Neuronal stem cell (in vitro differentiated cells): ENCODE measurements at places on chromosomes 1 and 21.

GRCh38 chr1:23825076-23825761, at the start of gene HMGCL:
TSS of gene HMGCL (minus strand) at chr1:23825429. CDS start at chr1:23825415, 14 bp downstream.
- peak; percentile 83 for DNase-seq

GRCh38 chr1:85333186-85333585, 56.8 kb upstream of the BCL10 start:
- DNase-seq: no peak

GRCh38 chr1:193552274-193552673, 365.9 kb upstream of the B3GALT2 start:
- DNase-seq: no peak

GRCh38 chr1:58392083-58392482, 154.4 kb downstream of the OMA1 start:
- DNase-seq: no peak

- DNase-seq: no peak
Observed at GRCh38 chr1:21673277-21673780, 4.2 kb upstream of the RAP1GAP start.

GRCh38 chr1:1354271-1355247, 3.8 kb downstream of the MXRA8 start:
- no peak for DNase-seq

GRCh38 chr1:84259989-84260388, 41.5 kb upstream of the SAMD13 start:
- DNase-seq: no peak

GRCh38 chr1:94883691-94884090, 43.2 kb downstream of the CNN3 start:
- no peak for DNase-seq

- DNase-seq: no peak
Observed at GRCh38 chr1:182181167-182181572, 119.7 kb upstream of the ZNF648 start.

DNA sequence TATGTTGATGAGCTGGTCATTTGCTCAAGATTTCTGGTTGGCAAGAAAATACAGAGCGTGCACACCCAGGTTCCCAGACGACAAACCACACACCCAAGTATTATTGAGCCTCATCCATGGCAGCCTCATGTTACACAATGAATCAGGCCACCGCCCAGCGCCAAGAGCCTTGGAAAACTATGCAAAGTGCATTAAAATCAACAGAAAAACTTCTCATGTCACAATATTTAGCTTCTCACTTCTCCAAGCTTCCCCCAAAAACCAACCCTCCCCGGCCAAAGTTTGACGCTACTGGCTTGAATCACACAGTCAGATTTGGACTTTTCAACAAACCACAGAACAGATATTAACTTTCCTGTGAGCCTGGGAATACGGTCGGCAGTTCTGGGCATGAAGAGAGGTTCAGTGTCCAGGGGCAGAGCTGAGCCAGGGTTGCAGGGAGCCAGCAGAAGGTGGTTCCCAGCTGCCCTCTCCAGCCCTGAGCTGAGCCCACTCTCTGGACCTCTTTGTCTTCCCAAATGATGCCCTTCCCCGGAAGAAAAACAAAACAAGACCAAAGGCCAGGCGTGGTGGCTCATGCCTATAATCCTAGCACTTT, 71.1 kb downstream of the SETD4 start:
- no peak for DNase-seq

- no peak for DNase-seq
Observed at GRCh38 chr1:109241344-109241743, 8.0 kb upstream of the CELSR2 start.

DNA sequence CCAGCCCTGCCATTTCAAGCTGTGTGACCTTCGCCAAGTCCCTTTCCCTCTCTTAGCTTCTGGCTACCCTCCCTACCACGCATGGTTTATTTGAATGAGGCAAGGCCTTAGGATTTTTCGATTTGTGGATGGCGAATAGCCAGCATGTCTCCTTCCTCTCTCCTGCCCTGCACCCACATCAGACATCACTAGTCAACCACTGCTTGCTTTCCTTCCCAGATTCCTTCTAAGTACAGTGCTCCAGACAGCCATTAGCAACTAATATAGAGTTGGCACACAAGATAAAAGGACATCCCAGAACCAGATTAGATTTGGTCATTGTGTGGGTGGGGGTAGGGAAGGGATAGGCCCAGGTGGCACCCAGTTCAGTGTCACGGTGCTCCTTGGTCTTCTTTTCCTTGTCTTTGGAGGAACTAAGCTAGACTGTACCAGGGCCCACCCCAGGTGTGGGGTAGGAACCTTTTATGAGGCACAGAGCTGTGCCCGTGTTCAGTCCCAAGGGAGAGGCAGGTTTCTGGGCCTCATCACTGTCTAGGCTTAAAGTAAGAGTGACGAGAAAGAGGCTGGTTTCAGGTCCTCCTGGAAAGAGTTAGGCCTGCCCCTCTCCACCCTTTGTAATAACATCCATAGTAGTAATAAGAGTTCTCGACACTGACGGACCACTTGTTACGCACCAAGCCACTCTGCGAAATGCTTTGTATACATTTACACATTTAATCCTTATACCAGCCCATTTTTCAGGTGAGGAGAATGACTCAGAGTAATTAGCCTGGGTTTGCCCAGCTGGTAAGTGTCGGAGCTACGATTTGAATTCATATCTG, 8.6 kb downstream of the ALPL start:
- no peak for DNase-seq

GRCh38 chr1:46223472-46223943, 20.4 kb downstream of the LURAP1 start:
- peak; percentile 71 for DNase-seq

DNA sequence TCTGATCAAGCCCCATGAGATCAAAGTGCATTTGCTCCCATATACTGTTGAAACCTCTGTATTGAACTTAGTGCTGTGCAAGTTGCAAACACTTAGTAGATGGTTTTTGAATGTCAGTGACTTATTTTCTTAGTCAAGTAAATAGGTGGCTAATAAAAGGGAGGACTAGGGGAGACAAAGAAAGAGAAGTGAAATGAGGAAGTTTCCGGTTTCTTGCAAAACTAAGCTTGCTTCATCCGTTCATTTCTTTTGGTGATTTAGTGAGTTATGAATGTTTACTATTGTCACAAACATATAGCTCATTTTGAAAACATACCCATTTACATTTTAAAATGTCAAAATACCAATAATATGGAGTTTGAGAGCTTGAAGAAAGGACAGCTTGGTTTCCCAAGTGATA, 23.0 kb downstream of the ADAMTS5 start:
- DNase-seq: no peak

GRCh38 chr21:38721958-38722357, 83.8 kb upstream of the ETS2 start:
- DNase-seq: no peak

- DNase-seq: no peak
Observed at GRCh38 chr1:169548282-169548681, 38.0 kb downstream of the F5 start.

DNA sequence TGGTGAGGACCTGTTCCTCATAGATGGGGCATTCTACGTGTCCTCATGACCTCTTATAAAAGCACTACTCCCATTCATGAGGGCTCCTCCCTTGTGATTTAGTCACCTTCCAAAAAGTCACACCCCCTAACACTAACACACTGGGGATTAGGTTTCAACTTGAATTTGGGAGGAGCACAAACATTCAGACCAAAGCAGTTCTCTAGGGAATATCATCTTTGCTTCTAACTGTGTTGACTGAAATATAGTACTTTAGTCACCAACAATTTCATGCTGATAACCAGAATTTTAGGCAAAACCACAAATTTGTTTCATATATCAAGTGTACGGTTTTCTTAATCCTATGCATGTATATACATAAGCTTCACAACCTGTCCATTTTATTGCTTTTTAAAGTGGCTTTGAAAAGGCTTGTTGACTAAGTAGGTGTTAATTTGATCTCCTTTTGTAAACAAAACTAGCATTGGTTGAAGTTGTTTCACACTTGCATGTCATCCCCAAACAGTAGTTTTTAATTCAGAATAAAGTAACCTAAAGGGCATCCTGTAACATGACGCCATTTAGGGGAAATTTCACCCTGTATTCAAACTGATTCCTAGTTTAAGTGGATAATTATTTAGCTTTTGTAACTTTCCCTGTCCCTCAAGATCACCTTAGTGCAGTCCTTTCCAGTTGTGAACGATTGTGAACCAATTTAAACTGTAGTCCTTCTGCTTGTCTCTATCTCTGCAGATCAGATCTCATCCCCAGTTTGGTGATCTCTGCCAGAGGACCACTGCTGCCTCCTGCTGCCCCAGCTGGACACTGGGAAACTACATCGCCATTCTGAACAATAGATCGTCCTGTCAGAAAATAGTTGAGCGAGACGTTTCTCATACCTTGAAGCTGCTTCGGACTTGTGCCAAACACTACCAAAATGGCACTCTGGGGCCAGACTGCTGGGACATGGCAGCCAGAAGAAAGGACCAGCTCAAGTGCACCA, 141.1 kb downstream of the TLR5 start:
- no peak for DNase-seq

DNA sequence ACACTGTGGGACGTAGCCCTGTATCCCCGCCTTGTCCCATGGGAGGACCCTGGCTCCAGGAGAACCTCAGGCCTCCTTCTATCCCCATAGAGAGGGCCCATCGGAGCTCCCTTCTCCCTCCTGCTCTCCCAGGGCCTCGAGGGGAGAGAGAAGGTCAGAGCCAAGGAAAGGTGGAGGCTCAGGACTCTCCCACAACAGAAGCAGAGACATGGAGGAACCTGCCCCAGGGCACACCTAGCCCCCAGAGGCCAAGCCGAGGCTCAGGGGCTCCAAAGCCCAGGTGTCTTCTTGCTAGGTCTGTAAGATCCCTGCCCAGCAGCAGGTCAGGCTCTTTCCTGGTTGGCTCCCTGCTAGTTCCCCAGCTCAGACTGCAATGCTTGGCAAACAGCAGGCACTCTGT, 34.4 kb upstream of the ARF1 start:
- no peak for DNase-seq

- no peak for DNase-seq
Observed at GRCh38 chr1:102919659-102920058, 188.7 kb downstream of the COL11A1 start.

DNA sequence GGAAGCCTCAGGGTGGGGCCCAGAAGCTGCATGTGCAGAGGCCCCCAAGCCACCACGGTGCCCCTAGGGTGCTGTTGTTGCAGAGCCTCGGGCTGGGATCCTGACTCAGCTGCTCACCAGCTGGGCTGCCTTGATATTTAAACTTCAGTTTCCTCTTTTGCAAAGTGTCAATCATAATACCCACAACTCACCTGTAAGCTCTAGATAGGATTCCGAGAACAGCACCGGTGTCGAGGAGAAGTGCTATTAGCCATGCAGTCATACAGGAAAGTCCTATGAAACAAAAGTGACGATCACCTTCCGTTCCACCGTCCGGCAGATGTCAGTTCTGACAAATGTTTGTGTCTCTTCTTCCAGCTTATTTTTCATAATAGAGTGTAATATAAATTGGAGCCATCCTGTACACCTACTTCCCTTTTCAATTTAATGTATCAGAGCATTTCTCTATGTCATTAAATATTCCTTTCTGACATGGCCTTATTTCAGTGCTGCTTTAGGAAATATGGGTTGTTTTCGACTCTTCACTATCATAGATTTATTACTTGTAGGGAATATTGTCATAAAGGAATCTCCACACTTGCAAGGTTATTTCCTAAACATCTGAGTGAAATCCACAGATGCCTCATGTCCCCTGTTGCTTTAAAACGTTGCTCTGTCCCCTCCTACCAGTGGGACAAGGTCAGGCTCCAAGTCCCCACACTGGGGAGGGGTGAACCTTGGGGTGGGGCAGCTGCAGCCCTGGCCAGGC, 100.8 kb downstream of the SIK1 start:
- DNase-seq: no peak

DNA sequence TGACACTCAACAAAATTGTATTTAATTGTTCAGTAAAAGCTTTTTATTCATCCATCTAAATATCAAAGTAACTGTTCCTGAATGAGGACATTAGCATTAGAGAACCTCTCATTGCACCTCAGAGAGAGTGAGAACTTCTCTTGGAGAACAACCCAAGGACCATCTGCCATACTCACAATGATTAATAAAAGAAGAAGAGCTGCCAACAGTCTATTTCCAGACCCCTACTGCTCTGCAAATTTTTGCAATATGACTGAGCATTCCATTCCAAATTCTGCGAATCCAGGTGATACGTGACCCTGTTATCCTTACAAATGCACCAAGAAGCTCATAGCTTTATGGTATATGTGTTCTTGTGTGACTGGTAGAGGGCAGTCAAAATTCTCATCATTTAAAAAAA, 422.5 kb downstream of the NEGR1 start:
- no peak for DNase-seq

DNA sequence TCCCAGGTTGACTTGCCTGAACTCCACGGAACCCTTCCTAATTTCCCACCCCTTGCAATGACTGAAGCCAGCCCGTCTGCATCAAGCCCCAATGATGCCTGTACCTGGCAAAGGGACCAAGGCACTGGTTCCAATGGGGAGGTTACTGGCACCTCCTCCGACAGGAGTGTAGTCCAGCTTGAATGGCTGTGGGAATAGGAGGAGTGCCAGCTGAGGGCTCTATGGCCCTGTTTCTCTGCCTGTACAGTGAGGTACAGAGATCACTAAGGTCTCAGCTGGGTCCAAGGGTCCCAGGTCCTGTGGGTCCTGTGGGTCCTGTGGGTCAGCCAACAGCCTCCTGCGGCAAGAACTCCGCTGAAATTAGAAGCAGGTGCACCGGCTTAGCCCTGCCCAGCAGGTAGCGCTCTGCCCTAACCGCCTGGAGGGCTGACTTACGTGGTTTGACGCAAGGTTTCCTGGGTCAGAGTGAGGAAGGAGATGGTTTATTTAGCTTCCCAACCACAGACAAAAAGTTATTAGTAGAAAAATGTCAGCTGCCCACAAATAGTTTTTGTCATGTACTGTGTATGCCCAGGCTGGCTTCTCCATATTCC, 9.9 kb upstream of the SPRR4 start:
- DNase-seq: no peak

- DNase-seq: no peak
Observed at GRCh38 chr1:99658031-99658290, 12.0 kb downstream of the PALMD start.

DNA sequence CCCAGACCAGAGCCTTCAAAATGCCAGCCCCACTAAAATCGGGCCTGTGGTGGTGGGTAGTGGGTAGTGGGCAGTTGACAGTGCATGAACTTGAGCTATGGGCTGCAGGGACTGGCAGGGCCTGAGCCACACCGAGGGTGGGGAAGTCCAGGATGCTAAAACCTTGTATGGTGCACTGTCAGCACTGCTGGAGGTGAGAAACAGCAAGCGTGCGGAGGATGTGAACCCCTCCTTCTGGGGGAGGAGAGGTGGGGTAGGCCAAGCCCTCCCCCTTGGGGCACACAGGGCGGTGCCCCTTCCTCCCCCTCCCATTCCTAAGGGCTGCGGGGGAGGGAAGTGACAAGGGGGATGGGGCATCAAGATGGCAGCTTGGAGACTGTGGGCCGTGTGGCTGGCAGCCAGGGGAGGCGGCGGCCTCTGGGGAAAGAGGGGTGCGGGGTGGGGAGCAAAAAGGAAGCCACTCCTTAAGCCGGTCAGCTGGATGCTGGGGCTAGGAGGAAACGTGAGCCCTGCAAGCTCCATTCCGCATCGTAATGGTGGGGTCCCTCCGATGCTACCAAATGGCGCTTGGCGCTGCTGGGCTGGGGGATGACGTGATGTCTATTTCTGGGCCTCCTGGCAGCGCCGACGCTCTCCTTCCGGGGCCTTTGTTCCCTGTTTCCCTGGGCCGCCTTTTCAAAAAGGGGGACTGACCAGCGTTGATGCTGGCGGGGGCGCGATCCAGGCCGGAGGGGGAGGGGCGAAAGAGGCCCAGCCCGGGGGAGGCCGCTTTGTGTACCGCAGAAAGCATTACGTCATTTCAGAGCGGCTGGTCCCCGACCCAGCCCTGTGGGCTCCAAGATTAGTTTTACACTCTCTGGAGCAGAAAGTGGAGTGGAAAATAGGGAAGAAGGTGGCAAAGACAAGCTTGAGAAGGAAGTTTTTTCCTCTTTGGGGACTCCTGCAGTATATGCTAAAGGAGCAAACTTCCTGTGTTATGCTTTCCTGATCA, 809 bp downstream of the SYT11 start:
- peak; percentile 88 for DNase-seq
